Fibroblast of the aortic adventitia (primary cell): ENCODE measurements at places on chromosomes 3 and 15. TPM values are rescaled to one million over a fixed set of nuclear protein-coding genes. Genes with fewer than 3 reads are reported as not detected.

GRCh38 chr3:107117922-107118536 lies 259.2 kb upstream of the CCDC54 start:
- peak; percentile 91 for DNase-seq

The ARL6 gene
- 2.5 and 13.9 TPM in 2 replicates for total RNA-seq

DNA sequence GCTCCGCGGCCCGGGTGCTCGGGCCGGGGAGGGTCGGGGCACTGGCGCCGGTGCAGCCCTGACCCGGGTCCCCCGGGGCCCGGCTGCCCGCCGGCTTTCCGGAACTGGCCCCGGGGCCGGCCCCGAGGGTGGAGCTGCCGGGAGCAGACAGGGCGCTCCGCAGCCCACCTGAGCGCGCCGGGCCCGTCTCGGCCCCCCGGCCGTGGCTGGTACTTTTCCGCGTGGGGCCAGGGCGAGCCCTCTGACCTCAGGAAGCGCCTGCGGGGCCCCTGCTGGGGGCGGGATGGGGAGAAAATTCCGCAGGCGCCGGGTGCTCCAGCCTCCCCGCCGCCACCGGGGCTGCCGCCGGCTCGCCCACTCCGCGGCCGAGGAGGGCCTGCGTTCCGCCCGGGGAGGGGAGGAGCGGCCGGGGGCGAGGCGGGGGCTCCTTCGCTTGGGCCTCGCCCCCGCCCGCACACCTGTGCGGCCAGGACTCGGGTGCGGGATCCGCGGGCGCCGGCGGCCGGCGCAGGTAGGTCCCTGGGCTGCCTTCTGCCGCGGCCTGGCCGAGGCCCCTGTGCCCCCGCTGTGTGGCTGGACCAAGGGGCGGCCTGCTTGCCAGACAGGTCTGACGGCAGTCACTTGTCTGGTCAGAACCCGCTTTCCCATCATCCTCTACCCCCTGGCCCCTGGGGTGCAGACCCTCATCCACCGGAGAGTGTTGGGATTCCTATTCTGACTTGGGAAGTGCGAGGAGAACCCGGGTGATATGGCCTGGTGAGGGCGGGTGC lies 3.5 kb downstream of the FURIN start:
- DNase-seq, result no peak

The TMEM108 gene
- total RNA-seq, result not detected in 2 replicates

The TMCO5A gene
- total RNA-seq, result 0.49 TPM in 1 of 2 replicates, not detected in the other

GRCh38 chr15:68676011-68676605 lies 97.3 kb downstream of the CORO2B start:
- no peak for DNase-seq

DNA sequence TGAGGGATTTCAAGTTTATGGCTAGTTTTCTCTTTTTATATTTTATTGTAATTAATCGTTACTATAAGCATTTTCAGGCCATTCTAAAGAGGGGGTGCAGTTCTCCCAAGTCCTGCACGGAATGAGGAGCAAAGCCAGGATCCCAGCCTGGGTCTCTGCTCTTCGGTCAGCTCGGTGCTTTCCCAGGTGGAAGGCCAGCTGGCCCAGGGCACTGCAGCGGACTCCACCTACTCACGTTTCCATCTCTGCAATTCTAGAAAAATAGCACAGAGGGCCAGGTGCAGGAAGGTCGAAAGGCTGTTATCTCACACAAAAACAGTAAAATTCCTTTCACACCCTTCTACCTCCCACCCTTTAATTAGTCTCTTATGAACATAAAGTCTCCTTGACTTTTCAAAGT lies 59.5 kb upstream of the HES1 start:
- no peak for DNase-seq

DNA sequence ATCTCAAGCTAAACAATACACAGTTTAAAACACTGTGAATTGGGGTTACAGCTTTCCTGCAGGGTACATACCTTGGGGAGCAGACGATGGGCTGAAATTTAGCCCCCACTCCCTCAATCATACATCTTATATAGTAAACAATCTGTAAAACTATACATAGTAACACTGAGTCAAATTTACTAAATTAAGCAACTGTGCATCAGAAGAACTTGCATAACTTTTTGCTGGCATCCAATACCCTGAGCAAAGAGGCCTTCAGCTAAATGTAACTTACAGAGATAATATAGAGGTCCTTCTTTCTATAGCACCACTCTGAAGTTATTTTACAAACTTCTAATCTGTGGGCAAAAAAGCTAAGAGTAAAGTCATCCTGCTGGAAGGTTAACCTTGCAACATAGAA lies 603.6 kb upstream of the TGFBR2 start:
- DNase-seq, result no peak

The POC1A gene
- 1.3 and 10.0 TPM in 2 replicates for total RNA-seq

- DNase-seq, result peak; percentile 45
These were observed 1.7 kb downstream of the RASL12 start for GRCh38 chr15:65066001-65066634.

The LRRC31 gene
- not detected in 2 replicates for total RNA-seq

DNA sequence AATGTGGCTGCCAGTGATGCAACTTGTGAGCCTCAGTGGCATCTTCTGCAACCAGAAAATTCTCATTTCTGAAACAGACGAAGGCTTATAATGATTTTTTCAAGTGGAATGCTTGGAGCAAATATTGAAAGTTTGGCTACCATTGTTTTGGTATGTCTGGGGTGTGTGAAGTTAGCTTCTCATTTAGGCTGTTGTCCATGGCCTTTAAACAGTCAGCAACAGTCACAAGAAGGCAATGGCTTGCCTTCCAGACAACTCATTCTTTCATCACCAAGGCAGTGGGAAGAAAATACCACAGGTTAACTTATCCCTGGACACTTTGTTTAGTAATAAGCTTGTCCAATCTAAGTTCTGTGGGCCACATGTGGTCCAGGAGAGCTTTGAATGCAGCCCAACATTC lies 4.7 kb upstream of the BNC1 start:
- DNase-seq, result peak; percentile 54

The MLH1 gene
- 56.5 and 63.6 TPM in 2 replicates for total RNA-seq

DNA sequence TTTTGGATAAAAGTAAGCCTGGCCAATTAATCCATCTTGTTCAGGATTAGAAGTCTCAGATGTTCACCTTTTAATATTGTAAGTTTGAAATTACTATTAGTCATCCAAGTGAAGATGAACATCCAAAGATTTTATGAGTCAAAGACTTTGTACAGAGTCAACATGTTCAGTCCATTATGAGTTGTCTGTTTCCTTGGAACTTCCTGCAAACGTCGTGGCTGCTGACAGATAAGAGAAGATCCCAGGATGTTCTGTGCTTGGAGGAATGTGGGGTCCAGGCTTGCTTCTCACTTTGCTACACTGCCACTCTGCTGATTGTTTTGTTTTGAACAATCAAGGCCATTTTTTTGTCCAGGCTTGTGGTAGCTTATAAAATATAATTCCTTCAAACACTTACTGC lies 74.3 kb upstream of the SLCO2A1 start:
- no peak for DNase-seq

The CCR5 gene
- total RNA-seq, result not detected in 2 replicates

DNA sequence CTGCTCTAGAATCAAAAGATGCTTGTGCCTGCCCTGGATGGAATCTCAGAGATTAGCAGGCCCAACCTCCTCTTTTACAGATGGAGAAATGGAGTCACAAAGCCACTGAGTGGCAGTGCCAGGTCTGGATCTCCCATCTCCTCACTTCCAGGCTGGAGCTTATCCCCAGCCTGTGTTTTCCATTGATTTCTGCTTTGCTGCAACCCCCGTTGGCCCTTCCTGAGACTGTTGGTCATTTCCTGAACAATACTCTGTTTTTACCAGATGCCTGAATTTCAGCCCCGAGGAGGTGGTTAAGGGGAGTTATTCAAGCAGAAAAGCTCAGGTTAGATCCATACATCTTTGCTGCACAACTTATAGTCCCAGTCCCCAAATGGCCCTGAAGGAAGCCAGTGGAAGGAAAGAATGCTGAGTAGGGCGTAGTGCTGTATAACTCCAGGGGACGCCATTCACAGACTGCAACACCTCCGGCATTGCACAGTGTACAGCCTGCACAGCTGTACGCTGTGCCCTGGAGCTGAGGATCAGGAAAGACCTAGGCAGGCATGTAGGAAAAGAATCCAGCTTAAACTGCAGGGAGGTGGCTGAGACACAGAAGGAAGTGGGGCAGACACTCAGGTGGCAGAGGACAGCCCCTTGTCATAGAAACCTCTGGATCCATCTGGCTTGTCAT lies 77.5 kb downstream of the RPLP1 start:
- no peak for DNase-seq

The RTP1 gene
- not detected in 2 replicates for total RNA-seq

- no peak for DNase-seq
These were observed 99.6 kb downstream of the TMCC1 start for GRCh38 chr3:129793942-129794310.

The ITIH1 gene
- 1.3 TPM in 1 of 2 replicates, not detected in the other for total RNA-seq

The SLC51A gene
- total RNA-seq, result not detected in 2 replicates

The PARP15 gene
- total RNA-seq, result 0.72 and 0.82 TPM in 2 replicates

DNA sequence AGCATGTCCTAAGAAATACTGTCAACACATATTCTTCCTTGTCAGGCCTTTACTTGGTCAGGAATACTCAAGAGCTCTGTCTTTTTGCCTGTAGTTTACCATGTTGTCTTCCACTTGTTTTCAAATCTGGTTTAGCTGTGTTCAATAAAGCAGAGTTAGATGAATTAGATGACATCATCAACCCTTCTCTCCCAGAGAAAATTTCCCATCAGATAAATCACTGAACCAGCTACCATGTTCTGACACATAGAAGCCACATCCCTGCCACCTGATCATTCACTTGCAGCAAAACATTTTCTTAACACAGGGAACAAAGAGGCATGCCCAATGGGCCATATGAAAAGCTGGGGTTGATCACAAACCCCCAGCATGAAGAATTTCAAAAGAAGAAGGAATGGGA lies 42.1 kb downstream of the TERC start:
- DNase-seq, result no peak

GRCh38 chr15:50814634-50815033 lies 49.1 kb upstream of the SPPL2A start:
- no peak for DNase-seq

DNA sequence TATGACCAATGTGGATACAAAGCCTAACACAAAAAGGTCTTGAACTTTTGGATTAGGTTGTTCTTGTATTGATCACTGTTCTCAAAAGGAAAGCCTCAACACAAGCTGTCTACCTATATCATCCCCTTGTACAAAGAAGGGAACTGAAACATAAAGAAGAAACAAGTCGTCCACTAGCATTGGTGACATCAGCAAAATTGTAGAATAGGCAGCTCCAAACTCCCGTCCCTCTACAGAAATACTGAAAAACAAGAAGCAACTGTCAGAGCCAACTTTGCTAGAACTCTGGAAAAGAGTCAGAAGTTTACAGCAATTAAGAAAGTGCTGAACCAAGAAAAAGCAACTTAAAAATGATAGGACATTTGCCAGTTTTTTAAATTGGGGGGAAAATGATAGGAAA lies 7.5 kb upstream of the NR1I2 start:
- no peak for DNase-seq

DNA sequence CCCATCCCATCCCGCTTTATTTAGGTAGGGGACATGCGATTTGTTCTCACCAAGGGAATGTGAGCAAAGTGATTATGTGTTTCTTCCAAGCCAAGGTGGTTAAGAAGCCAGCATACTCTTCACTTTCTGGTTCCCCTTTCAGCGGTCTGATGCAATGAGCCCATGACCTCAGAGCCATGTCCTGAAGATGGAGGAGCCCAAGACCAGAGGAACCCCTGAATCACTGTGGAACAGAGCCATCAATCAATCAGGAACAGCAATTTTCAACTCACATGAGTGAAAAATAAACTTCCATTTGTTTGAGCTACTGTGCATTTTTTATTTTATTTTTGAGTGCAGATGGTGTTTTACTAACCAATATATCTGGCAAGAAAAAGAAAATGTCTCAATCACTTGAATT lies 10.8 kb downstream of the THRB start:
- no peak for DNase-seq

GRCh38 chr3:853489-853888 lies 239.3 kb upstream of the CNTN6 start:
- no peak for DNase-seq

- peak; percentile 91 for DNase-seq
These were observed 1.6 kb upstream of the PLD1 start for GRCh38 chr3:171811913-171812335.

GRCh38 chr15:62849316-62850106 lies 193.0 kb upstream of the TPM1 start:
- peak; percentile 65 for DNase-seq

- no peak for DNase-seq
These were observed 138.9 kb upstream of the RARB start for GRCh38 chr3:25289156-25289555.

The ISL2 gene
- 0.45 TPM in 1 of 2 replicates, not detected in the other for total RNA-seq

The HIGD2B gene
- not detected in 2 replicates for total RNA-seq

DNA sequence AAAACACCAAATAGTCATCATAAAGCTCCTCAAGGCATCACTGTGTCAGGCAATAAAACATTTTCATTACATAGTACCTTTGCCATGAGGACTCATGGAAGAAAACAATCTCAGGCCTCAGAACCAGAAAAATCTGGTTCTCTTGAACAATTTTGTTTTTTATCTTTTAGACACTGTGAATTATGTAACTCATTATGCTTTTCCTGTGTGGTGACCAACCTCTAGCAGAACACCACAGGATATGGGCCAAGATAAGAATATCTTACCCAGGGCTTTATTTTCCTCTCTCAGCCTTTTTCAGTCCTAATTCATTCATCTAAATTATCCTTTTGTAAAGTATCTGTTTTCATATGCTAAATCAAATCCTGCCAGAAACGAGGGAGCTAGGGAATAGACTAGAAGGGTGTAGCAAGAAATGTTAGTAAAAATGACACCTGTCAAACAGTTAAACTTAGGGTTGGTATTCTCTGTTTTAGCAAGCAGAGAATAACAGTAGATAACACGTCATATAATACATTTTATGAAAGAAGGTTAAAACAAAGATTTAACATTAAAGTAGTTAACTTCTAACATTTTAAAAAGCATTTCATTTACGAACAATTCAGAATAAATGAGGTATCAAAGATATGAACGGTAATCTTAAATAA lies 111.1 kb downstream of the FBXL22 start:
- DNase-seq, result peak; percentile 64

GRCh38 chr3:102532901-102533300 lies 98.1 kb downstream of the ZPLD1 start:
- DNase-seq, result peak; percentile 28

The THAP10 gene
- 2.3 and 7.9 TPM in 2 replicates for total RNA-seq

- DNase-seq, result no peak
These were observed 100.7 kb upstream of the IL12A start for GRCh38 chr3:159887911-159888310.

GRCh38 chr3:130609166-130609979 lies 92.4 kb downstream of the COL6A6 start:
- DNase-seq, result peak; percentile 92

The TGM4 gene
- not detected in 2 replicates for total RNA-seq
